ENCODE measurements at places on chromosomes 2 and 18.

DNA sequence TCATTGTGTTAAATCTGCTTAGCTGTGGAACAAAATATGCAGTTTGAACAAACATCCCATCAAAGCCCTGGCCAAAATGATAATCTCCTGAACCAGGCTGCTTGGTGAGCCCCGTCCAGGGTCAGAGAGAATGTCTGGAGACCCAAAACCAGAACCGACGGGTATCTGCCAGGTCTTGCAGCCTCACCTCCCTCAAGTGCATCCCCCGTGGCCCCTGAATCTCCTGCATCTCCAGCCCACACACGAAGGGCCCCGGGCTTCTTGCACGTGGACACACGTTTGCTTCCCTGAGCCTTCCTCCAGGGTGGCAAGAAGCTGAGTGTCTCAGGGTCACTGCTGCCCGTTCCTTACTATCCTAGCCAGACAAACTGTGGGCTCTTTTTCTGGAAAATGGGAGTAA is 50.5 kb upstream of the PXDN start:
- DNase-seq: no peak

GRCh38 chr2:145741636-145742035 is 1221.7 kb upstream of the ZEB2 start:
- DNase-seq: no peak

GRCh38 chr2:28178946-28179345 is 213.7 kb upstream of the FOSL2 start:
- no peak for DNase-seq

DNA sequence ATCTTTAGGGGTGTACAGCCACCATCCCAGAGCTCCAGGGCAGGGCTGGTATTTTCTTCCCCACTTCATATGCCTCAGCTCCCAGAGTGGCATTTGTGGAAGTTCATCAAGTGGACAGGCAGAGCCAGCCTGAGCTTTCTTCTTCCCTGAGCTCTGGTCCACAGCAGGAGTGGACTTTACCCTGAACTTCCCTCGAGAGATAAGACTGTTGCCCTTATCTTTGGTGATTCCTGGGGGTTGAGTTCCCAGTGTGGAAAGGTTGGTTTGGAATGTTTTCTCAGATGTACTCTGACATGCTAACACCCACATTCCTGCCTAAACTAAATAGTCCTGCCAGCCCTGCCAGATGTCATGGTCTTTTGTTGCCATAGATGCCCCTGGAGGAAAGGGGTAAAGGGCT is 62.0 kb upstream of the LGALSL start:
- no peak for DNase-seq

DNA sequence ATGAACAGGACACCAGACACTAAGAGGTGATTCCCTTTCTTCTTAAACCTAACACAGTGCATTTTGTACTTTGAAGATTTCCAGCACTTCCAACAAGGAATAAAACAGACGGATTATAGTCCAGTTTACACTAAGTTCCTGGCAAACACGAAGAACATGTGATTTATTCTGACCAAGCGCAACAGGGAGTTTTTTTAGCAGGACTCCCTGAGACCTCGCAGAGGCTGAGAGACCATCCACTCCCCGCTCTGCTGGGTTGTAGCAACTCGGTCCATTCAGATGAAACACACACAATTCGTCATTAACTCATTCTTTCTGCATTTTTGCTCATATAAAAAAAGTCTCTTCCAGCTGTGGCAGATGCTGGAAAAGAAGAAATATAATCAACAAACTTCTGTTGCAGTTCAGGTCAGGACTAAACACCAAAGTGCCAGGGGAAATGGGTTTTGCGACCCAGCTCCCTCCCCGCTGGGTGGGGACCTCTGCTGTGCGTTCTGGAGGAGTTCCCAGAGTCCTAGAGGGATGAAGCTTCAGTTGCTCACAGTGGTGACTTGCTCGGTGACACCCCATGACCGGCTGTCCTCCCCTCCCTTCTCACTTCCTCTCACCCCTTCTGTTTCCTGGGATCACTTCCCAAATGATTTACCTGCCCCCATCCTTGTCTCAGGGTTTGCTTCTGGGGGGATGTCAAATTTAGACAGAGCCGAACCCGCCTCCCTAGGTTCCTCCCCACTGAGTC is 52.5 kb downstream of the KCNF1 start:
- DNase-seq: no peak

DNA sequence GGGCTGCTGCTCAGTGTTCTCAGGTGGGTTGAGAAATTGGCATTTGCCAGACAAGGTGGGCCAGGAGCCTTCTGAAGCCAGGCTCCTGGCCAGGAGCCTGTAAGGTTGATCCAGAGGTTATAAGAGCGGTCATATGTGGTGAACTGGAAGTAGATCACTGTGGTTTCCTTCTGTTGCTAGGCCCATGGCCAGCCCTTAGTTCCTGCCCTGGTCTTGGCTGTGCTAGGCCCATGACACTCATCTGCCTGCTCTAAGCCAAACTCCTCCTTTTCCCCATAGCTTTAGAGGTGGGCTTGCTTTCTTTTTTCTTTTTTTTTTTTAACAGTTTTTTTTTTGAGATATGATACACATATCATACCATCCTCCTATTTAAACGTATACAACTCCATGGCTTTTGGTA is 5.0 kb upstream of the MGAT5 start:
- no peak for DNase-seq

DNA sequence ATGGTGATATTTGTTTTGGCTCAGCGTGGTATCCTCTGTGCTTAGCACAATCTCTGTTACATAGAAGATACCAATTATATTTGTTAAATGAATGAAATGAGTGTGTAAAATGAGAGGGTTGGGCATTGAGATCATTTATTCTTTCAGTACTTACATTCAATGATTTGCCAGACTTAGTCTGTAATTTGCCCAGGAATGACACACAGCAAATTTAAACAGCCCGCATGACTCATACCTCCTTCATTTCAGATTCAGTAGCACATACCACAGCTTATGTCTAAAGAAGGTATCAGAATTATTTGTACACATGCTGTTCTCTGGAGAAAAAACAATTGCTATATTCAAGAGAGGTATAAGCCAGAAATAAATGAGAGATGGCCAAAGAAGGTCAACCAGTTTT is 37.0 kb downstream of the KLHL14 start:
- no peak for DNase-seq

DNA sequence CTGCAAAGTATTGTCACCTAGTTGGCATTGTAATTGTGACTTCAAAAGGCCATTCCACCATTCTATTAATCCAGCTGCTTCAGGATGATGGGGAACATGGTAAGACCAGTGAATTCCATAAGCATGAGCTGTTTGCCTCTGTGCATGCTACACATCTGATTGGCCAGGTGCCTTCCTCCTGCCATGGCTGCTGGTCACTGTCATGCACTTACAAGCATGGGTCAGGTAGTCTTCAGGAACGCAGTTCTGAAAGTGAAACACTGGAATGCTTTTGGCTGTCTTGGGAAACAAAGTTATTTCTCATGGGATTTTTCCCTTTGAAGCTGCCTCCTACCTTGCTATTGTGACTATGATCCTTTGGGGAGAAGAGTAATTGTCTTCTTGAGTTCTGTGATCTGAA is 267.6 kb downstream of the GBX2 start:
- no peak for DNase-seq

DNA sequence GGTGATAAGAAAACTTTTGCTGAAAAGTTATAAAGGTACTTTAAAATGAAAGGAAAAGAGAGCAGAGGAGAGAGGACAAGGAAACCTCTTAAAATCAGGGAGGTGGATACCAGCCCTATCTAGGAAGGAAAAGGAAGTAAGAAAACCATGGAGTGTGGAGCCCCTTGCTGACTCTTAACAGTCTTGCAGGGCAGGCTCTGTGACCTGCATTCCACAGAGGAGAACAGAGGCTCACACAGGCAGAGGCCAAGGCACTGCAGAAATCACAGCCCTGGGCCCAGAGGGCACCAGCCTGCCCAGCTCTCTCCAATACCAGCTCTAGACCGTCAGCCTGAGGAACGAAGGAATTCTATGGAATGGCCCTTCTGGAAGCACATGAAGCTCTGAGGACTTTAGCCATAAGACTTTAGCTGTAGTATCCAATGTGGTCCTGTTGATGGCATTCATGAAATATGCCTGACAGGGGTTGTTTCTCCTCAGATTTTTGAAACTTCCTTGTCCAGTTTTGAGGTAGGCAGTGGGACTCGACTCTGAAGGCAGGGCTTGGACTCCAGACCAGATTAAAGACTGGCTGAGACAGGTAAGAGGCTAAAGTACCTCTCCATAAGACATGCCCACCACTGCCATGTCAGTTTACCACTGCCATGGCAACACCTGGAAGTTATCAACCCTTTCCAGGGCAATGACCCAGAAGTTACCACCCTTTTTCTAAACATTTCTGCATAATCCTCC is 216.3 kb downstream of the ANAPC1 start:
- DNase-seq: no peak

DNA sequence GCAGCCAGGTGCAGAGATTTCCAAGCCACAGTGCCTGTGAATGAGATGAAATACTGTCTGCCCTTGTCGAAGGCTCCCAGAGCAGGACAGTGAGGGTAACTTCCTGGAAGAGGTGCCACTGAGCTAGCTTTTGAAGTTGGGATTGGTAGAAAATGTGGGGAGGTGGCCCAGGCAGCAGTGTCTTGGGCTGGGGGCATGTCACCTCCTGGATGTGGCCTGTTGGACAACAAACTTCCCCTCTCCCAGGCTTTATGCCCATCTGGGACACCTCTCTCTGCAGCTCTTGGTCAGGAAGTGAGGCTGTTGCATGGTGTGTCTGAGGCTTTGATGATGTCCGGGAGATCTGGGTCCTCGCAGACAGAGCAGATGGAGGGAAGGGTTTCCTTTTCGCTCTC is 151.4 kb downstream of the DYSF start:
- DNase-seq: no peak

GRCh38 chr2:175647058-175647457 is 355.0 kb downstream of the LNPK start:
- DNase-seq: no peak

DNA sequence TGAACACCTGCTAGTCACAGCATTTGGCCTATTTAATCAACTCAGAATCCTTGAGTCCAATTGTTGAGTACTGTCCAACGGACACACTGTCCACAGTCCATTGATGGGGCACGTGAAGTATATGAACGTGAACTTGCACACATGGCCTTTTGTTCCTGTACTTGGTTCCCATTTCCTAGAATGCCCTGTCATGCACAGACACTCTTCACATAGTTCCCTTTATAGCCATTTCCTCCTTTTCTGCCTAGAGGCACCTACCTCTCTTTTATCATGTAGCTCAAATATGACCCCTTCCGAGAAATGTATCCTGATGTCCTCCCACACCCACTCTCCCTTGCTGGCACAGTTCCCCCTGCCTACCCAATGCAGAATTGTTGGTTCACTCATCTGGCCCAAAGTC is 8.7 kb upstream of the CRYGA start:
- no peak for DNase-seq

- DNase-seq: no peak
These were observed 481 bp downstream of the SLC30A6 start for GRCh38 chr2:32166115-32166574.

GRCh38 chr2:138771534-138771933 is 8.7 kb downstream of the NXPH2 start:
- DNase-seq: no peak

GRCh38 chr2:221514305-221515040 is 57.6 kb downstream of the EPHA4 start:
- DNase-seq: no peak

- DNase-seq: peak; percentile 8
These were observed 45.1 kb downstream of the ST6GAL2 start for GRCh38 chr2:106840818-106841217.

GRCh38 chr2:7057865-7058400 is 140.7 kb downstream of the RNF144A start:
- DNase-seq: no peak

GRCh38 chr2:71684226-71685072 is 231.1 kb downstream of the DYSF start:
- DNase-seq: no peak

GRCh38 chr2:197198890-197199289 is 111.7 kb downstream of the ANKRD44 start:
- DNase-seq: no peak

DNA sequence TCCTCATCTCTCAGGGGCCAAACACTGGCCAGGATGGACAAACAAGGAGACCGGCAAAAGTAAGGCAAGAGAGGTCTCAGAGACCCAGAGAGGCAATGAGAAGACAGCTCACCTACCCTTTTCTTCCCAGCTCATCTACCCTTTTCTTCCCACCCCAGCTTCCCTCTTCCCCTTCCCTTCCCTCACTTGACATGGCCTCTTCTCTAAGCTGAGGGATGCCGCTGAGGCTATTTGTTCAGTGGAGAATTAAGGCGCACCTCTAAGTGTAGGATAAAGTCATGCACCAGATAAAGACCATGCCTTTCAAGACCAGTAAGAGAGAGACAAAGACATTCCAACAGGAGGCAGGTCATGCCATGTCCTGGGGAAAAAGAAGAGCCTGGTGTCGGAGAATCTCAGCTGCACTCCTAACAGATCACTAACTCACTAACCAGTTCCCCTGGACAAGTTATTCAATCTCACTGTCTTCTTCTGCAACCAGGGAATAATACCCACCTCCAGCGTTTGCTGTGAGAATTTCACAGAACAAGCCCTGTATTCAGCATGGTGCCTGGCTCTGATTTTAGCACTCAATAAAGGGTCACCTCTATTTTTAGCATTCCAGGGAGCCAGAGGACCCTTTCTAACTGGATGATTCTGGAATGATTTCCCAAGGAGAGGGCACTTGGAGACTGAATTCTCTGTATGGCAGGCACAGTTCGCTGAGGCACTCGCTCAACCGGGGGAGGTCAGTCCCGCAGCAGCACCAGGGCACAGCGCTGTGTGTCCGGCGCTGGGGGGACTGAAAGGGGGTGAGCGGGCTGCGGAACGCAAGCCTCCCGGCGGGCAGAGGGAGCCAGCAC is 3.0 kb upstream of the FOSL2 start:
- no peak for DNase-seq

- no peak for DNase-seq
These were observed 194.0 kb downstream of the ZFP36L2 start for GRCh38 chr2:43032213-43033015.

DNA sequence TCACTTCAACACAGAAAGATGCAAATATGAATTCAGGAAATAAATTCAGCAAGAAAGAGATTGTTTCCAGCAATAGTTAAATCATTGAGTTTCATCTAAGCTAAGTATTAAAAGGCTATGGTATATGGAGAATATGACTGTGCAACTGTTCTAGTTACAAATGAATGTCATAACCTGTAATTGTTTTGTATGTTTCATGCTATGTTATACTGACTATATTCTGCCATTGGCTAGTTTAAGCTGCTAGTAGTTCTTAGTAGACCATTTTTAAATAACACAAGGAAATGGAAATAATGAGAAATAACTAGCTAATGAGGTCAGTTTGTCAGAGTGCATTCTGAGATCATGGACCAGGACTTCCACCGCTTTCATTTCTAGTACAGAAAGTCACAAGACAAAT is 1154.9 kb upstream of the TMEFF2 start:
- no peak for DNase-seq

GRCh38 chr2:156471762-156472161 is 35.6 kb downstream of the GPD2 start:
- no peak for DNase-seq

- no peak for DNase-seq
These were observed 15.2 kb downstream of the ACVR2A start for GRCh38 chr2:147860009-147860408.

- DNase-seq: no peak
These were observed 7.2 kb downstream of the NT5DC4 start for GRCh38 chr2:112728029-112728362.

Measured in forelimb muscle (tissue), 1 donor.